ENCODE measurements at places on chromosomes 6 and 20.

GRCh38 chr20:48653706-48654051 lies 174.1 kb downstream of the PREX1 start:
- DNase-seq, result no peak

- no peak for DNase-seq
These were observed 674.6 kb upstream of the AGPAT4 start for GRCh38 chr6:161948462-161948861.

DNA sequence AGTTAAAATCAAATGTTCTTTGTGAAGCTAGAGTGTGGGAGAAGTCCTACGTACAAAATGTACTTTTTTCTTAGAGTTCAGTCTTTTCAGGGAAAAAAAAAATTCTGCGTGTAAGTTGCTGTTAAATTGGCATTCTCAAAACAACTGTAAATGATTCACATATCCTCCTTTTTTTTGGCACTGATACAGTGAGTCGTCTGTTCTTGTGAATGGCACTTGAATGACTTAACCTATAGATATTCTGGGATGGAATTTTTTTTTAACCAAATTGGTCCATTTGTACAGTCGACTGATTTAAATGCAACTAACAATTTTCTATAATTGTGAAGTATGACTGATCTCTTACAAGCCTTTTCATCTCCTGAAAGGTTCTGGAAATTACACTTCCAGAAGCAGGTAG lies 5.5 kb upstream of the JAG1 start:
- no peak for DNase-seq

- no peak for DNase-seq
These were observed 223.1 kb upstream of the SLC35B3 start for GRCh38 chr6:8658416-8658815.

DNA sequence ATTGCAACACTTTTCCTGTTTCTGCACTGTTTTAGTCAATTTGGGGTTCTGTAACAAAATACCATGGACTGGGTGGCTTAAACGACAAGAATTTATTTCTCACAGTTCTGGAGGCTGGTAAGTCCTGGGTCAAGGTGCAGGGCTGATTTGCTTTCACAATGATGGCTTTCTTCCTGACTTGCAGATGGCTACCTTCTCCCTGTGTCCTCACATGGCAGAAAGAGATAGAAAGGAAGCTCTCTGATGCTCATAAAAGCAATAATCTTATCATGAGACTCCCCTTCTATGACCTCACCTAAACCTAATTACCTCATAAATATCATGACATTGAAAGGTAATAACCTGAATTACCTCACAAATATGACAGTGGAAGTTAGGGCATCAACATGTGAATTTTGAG lies 511.5 kb upstream of the CITED2 start:
- no peak for DNase-seq

- DNase-seq, result no peak
These were observed 61.8 kb downstream of the FAM229B start for GRCh38 chr6:112149236-112149635.

- DNase-seq, result peak; percentile 74
These were observed 25.9 kb downstream of the ZBP1 start for GRCh38 chr20:57594092-57594951.

GRCh38 chr6:158654960-158655489 lies 5.2 kb downstream of the SYTL3 start:
- DNase-seq, result no peak

DNA sequence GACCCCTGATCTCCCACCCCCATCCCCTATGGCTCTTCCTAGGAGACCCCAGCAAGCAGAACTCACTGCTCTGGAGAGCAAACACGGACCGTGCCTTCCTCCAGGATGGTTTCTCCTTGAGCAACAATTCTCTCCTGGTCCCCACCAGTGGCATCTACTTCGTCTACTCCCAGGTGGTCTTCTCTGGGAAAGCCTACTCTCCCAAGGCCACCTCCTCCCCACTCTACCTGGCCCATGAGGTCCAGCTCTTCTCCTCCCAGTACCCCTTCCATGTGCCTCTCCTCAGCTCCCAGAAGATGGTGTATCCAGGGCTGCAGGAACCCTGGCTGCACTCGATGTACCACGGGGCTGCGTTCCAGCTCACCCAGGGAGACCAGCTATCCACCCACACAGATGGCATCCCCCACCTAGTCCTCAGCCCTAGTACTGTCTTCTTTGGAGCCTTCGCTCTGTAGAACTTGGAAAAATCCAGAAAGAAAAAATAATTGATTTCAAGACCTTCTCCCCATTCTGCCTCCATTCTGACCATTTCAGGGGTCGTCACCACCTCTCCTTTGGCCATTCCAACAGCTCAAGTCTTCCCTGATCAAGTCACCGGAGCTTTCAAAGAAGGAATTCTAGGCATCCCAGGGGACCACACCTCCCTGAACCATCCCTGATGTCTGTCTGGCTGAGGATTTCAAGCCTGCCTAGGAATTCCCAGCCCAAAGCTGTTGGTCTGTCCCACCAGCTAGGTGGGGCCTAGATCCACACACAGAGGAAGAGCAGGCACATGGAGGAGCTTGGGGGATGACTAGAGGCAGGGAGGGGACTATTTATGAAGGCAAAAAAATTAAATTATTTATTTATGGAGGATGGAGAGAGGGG lies 1.4 kb downstream of the LTA start:
- no peak for DNase-seq

GRCh38 chr6:124396361-124396760 lies 565.9 kb upstream of the RNF217 start:
- no peak for DNase-seq

- DNase-seq, result peak; percentile 99
These were observed 12.7 kb downstream of the ZCCHC3 start for GRCh38 chr20:309841-310644.

DNA sequence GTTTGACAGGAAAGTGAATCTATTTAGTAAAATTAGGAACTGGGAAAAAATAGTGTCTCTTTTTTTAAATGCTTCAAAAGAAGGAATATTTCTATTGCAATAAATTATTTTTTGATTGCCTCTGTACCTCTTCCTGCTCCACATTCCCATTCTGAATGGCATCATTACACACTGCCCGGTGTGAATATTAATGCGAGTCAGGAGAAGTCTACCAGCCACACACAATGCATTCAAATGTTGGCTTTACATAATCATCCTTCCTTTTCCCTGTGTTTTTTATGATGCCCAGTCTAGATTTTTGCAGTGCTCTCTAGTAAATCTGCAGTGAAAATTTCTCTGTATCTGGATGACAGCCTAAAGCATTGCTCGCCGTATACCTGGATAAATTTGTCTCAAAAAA lies 118.9 kb downstream of the SAMD5 start:
- no peak for DNase-seq

- no peak for DNase-seq
These were observed 672.4 kb upstream of the MARCKS start for GRCh38 chr6:113184736-113185135.

DNA sequence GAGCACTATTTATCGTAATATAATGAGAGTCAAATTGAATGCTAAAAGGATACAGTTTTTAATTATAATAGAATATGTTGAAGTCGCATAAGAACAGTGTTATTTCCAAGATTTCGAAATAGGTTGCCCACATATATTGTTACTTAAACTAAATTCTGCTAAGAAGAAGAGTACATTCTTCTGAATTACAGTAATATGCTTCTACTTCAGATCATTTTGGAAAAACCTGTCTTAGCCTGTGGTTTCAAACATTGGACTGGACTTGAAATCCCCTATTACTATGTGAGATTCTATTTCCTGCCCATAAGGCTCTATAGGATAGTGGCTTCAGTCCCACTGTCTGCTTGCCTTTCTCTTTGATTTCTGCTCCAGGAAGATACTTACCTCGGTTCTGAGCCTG lies 137.2 kb downstream of the B3GAT2 start:
- DNase-seq, result no peak
